ENCODE measurements at places on chromosomes 6 and 20.
A peak's percentile ranks its signal among the peaks of the same experiment; 100 is the strongest.

DNA sequence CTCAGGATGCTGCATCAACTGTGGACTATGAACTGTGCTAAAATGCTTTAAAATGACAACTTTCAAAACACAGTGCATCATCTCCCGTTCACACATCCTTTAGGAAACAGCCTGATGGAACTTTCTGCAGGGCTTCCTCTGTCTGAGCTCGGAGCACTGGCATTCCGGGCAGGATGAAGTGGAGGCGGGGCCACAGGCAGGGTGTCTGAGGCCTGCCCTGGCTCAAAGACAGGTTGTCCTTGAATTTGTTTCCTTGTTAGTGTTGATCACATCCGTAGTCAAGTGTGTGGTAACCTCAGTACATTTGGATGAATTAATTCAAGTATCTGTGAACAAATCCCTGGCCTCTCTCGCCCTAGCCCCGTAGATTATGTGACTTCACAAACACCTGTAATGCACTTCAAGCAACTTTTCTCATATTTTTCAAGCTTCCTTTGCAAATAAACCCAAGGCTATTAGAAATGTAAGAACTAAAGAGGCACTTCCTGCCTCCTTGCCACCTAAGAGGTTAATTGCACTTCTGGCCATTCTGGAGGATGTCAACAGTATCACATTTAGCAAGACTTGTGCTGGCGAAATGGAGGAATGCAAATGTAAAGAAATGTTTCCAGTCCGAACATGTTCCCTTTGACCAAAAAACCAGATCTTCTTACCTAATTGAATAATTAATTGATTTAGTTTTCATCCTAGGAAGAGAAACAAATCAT, 3.1 kb downstream of the CD93 start:
- DNase-seq = no peak

- DNase-seq = no peak
Measured at GRCh38 chr6:106894978-106895702, 79.4 kb downstream of the CD24 start.

- no peak for DNase-seq
Measured at GRCh38 chr20:38728191-38728781, 4.0 kb downstream of the SLC32A1 start.

GRCh38 chr6:79717989-79718388, 86.9 kb downstream of the SH3BGRL2 start:
- no peak for DNase-seq

- no peak for DNase-seq
Measured at GRCh38 chr6:154995254-154996015, at the start of gene TIAM2. Gene TIAM2 (plus strand): TSS chr6:154995315. CDS start chr6:155129224, 133,909 bp downstream.

DNA sequence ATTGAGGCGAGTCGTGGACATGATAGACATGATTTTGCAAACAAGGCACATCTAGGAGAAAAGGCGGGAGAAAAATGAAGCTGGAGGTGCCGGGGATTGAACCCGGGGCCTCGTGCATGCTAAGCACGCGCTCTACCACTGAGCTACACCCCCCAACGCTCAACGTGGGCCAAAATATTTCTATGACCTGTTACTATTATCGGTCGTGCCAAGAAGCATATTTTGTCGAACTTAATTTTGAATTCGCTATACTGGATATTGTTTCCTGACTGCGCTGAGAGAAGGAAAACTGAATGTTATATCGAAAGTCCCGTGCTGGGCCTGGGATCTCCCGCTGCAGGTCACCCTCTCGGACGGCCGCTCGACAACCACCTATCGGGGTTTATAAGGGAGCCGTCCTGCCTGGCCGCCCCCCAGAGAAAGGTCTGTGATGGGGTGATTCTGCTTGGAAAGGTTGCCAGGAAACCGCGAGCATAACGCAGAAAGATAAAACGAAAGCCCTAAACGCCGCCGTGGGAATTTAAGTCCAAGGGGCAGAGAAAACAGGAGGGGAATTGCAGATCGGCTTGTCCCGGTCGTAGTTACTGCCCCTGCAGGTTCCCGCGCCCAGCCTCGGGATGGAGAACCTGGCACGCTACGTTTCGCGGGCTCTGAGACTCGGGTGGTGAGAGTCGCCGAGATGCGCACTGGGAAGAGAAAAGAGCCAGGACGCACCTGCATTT, 60.0 kb downstream of the TRIM27 start:
- DNase-seq = peak; percentile 38

DNA sequence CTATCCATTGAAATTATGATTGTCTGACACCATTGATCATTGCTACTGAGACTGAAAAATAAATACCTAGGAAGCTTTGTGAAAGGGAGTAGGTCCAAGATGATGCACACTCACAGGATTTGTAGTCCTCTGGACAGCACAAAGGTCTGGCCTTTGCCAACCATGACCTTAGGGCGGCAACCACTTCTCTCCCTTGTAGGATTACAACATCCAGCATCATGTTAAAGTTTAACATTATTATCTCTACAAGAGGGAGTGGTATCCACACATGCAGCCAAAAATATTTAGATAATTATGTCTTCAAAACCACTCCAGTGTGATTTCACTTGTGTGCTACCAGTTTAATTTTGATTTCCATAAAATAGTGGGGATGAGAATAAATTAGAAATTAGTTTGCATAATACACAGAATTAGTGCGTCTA, 51.1 kb upstream of the NHSL1 start:
- no peak for DNase-seq

GRCh38 chr6:131035582-131035981, 27.5 kb downstream of the EPB41L2 start:
- DNase-seq = no peak

- DNase-seq = no peak
Measured at GRCh38 chr6:4403828-4404227, 268.5 kb upstream of the ECI2 start.

GRCh38 chr6:14476793-14477531, 359.4 kb downstream of the CD83 start:
- peak; percentile 80 for DNase-seq

DNA sequence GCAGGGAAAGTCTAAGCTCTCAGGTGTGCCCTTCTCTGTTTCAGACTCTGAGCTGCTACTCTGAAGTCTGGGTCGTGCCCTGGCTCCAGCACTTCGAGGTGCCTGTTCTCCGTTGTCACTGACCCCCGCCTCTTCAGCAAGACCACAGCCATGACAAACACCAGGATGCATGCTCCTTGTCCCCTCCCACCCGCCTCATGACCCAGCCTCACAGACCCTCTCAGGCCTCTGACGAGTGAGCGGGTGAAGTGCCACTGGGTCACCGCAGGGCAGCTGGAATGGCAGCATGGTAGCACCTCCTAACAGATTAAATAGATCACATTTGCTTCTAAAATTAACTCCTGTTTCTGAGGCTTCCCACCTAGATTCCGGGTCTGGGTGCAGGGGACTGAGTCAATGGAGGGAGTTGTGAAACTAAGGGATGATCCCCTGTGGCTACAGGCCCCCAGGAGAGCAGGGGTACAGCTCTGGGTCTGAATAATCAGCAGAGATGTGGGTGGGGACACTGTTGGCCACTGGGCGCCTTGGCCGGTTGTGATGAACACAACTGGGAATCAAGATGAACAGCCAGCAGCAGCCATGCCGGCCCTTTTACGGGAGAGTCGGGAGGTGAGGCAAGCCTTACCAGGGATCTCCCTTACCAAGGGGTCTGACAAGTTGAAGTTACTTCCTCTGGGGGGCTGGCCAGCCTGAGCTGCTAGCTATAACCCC, 10.7 kb downstream of the CST7 start:
- no peak for DNase-seq

DNA sequence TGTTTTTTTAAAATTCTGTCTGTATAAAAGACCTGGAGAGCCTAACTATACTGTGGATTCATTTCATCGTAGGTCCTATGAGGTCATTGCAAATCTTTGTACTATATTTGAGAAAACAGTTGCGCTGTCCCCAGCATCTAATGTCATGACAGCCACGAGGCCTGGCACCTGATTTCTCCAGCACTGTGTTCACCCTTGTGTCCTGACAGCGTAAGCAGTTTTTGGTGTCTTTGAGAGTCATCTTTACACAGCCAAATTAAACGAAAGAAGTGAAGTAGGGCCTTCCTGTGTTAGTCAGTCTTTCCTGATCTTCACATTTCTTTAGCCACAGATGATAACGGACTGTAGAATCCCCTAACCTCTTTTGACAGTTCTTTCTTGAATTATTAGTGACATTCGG, 70.6 kb upstream of the PHACTR2 start:
- no peak for DNase-seq

DNA sequence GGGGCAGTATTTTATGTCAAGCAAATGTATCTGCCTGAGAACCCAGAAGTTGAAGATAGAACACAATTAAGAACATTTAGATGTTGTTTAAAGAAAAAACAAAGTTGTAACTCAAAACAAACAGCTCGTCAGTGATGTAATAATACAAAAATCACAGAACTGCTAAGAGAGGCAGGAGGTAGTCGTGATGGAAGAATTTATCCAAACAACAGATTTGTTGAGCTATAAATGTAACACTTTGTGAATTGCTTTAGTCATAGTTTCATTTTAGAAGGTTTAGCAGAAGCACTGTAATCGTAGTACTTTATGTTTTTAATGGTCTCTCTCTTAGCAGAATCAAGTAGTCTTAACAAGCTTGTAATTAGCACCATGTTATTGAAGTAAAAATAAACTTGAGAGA, 73.6 kb downstream of the SCAF8 start:
- DNase-seq = no peak

- DNase-seq = no peak
Measured at GRCh38 chr6:47424436-47424836, 53.2 kb upstream of the CD2AP start.

- DNase-seq = no peak
Measured at GRCh38 chr6:17872908-17873307, 114.5 kb downstream of the KIF13A start.

- DNase-seq = no peak
Measured at GRCh38 chr6:131914234-131914633, 36.9 kb downstream of the CCN2 start.

DNA sequence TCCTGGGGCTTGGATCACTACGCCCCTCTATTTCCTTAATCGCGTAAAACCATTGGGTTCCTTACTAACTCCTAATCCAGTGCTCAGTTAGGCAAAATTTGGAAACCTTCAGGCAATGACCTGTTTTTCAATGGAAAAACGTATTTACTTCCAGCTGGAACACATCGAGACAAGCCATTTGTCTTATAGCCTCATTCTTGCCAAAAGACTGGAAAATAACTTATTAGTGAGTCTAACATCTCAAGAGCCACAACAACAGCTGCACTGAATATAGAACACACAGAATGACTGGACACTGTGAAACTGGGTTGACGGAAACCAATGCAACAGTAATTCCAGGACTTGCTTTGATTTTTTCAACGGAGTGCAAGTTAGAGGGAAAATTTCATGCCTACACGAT, 125.2 kb upstream of the MAP3K7 start:
- no peak for DNase-seq

- no peak for DNase-seq
Measured at GRCh38 chr6:170147832-170148708, 142.8 kb downstream of the DLL1 start.

GRCh38 chr20:53716395-53716794, 122.8 kb upstream of the ZNF217 start:
- DNase-seq = no peak

DNA sequence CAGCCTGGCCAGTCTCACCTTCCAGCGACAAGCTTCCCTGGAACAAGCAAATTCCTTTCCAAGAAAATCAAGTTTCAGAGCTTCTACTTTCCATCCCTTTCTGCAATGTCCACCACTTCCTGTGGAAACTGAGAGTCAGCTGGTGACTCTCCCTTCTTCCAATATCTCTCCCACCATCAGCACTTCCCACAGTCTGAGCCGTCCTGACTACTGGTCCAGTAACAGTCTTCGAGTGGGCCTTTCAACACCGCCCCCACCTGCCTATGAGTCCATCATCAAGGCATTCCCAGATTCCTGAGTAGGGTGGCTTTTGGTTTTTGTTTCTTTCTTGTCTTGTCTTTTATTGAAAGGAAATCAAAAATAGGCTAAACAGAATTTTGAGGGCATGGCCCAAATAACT, 24.3 kb downstream of the MYCT1 start:
- DNase-seq = no peak

DNA sequence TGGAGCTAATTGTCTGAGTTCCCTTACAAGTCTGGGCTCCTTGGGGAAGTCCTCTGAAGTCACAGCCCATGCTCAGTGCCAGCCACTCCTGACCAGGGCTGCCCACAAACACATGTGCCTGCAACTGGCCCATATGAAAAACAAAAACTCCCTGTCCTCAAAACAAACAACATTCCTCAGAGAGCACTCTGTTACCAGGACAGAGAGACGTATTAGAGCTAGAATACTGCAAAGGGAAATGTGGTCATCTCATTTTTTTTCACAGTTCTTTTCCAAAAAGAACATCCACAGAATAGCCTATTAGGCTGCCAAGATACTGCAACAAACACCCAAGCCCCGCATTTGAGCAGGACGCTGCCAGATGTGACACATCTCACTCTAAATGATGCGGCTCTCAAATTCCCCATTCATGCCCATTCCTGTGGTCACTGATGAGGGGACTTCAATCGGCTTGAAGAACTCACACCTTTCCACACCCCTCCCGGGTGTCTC, 71.1 kb downstream of the SLC22A23 start:
- no peak for DNase-seq

GRCh38 chr6:97102145-97102790, 177.7 kb downstream of the KLHL32 start:
- no peak for DNase-seq

DNA sequence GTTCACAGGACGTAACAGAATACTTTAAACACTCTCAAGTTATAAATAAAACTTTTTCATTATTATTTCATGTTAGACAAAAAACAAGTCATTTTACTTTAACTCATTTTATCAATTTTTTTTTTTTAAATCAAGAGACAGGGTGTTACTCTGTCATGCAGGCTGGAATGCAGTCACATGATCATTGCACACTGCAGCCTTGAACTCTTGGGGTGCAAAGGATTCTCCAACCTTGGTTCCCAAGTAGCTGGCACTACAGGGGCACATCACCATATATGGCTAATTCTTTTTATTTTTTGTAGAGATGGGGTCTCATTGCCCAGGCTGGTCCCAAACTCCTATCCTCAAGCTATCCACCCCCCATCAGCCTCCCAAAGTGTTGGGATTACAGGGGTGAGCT, 14.2 kb downstream of the PLN start:
- no peak for DNase-seq

DNA sequence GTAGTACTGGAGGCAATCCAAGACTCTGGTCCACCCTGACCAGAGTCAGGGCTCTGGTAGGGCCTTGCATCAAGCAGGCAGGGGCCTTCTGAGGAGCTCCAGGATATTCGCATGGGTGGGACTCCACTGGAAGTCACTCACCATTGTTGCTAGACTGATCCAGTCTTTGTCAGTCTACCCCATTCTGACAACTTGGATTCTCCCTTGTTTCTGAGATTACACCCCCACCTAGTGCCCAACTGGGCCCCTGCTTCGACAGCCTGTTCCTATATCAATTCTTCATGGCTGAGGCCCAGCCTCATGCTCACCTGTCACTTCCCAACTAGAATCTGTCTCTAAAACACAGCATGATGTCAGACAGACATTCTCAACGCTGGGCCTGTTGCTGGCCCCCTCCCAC, 5.2 kb downstream of the SLC35D3 start:
- DNase-seq = no peak

DNA sequence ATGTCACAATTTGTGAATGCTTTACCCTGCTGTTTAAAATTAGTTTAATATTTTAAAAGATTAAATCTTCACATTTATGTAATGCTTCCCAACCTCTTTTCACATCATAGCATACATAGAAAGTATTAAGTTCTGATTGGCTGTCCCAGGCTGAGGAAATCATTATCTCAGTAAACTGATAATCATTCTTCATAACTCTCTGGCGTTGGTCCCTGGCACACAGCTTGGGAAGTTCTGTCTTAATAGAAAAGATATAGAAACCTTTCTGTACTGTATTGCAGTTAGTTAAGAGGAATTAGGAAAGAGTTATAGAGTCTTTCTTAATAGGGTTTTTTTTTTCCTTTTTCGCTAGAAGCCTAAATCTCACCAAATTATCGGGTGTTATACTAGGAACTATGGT, 85.4 kb downstream of the CBFA2T2 start:
- DNase-seq = no peak
